ENCODE measurements at places on chromosomes 12 and 14.

DNA sequence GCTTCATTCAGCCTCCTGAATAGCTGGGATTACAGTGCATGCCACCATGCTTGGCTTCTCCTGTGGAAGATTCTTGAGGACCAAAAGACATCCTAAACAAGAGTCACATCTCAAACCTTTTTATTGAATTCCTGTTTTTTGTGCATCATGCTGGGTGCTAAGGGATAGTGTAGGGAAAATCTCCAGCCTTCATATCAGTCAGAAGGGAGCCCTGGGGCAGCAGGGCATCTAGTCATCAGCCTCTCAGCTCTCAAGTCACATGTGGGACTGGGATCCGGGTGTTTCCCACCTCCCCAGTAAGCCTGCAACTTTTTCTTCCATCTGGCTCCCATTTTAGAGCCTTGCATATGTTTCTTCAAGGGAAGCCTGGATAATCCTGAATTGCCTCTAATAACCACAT, 25.1 kb upstream of the OASL start:
- no peak for DNase-seq

DNA sequence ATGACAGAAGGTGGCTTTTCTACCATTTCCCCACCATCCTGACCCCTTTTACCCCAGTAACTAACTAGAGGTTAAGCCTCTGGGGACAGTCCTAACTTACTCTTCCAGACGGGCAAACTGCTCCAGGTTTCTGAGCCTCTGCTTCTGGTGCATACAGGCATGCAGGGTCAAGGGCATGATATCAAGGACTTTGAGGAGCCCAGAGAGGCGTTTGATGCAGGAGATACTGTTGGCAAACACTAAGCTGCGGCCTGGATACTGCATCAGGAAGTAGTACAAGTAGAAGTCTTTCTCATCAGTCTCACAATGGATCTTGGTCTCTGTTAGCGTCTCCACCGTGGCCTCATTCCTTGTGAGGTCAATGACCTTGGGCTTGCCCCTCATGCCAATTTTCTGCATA, 21.0 kb downstream of the DDX24 start:
- no peak for DNase-seq

DNA sequence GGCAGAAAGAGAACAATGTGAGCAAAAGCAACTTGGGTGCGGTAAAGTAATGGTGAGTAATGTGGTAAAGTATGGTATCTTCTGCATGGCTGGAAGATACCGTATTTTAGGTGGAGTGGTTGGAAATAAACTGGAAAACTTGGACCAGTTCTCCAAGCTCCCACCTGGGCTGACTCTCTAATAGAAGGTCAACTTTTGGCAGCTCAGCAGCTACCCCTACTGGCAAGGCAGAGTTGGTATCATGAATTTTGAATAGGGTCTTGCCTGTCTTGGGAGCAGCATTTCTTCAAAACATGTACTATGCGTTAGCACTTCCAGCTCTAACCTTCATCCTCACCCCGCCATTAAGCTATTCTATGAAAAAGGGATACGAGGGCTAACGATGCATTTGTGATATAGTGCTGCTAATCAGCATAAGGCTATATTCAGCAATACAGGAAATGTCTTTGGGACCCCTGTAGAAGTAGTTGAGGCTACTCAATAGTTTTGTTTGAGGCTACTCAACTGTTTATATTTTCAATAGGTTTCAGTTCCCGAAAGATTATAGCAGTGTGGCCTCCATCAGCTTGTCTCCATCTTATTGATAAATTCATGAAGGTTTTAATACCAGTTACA, 276.3 kb upstream of the FAR2 start:
- DNase-seq, result peak; percentile 79

DNA sequence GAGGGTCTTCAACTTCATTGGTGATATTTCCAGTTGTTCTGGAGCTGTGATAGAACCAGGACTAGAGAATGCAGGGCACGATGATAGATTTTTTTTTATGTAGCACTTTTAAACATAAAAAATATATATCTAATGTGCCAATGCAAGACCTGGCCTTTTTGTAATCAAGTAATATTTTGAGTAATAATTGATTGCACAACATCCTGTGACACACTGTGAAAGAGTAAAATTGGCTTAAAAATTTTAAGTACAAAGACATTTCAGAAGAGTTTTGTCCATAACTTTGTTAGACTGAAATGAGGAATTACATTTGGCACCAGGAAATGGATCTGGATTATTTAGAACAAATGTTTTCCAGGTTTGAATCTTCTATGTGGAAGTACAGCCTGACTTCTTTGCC, 22.1 kb downstream of the PRKCH start:
- no peak for DNase-seq

- DNase-seq, result no peak
These were observed 224.6 kb upstream of the FOXN3 start for GRCh38 chr14:89641495-89642175.

DNA sequence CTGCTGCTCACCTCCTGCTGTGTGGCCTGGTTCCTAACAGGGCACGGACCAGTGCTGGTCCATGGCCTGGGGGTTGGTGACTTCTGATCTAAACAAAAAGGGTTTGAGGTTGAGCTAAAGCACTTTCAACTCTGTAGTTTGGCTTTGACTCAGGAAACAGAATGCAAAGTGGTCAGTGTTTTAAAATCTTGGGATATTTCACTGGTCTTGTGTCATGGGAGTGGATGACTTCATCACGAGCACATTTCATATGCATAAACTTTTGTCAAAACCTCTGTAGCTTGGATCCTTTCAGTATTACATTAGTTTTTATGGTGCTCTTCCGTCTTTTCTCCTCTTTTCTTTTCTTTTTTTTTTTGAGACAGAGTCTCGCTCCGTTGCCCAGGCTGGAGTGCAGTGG, 25.6 kb downstream of the FAM161B start:
- no peak for DNase-seq

- no peak for DNase-seq
These were observed 57.2 kb upstream of the USP44 start for GRCh38 chr12:95608252-95609033.

GRCh38 chr12:73867147-73867546, 670.5 kb upstream of the ATXN7L3B start:
- DNase-seq, result no peak

DNA sequence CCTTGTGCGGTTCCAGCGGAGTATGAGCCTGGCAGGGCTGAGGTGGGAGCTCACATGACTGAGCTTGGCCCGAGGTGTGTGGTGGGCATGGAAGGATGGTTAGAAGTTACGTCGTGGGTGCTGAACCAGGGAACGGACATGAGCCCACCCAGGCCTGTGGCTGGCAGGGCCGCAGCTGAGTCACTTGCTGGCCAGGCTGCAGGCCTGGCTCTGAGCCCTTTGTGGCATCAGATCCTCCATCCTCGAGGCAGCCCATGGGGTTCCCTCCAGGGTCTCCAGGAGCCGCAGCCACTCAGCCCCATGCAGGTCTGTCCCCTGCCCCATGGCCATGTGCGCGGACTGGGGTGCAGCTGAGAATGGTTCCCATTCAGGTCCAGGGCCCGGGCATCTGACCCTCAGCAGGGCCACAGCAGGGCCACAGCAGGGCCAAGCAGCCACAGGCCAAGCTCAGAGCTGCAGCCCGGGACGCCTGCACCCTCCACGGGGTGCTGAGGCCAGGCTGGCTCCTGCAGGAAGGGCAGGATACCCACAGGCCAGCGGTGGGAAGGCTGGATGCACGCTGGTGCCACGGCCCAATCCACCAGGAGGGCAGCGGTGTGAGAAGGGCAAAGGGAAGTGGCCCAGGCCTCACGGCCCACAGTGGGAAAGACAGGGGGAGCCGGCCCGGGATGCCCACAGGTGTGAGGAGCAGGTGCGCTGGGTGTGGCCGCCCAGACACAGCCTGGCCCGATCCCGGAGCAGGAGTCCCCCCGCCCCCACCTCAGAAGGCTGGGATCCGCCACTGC, 26.3 kb upstream of the ULK1 start:
- no peak for DNase-seq

- peak; percentile 21 for DNase-seq
These were observed 7.6 kb upstream of the RAD51AP1 start for GRCh38 chr12:4530982-4531586.

- DNase-seq, result no peak
These were observed 912.4 kb downstream of the VRK1 start for GRCh38 chr14:97709552-97709951.

- DNase-seq, result no peak
These were observed 171.4 kb downstream of the KIF26A start for GRCh38 chr14:104309657-104310369.

DNA sequence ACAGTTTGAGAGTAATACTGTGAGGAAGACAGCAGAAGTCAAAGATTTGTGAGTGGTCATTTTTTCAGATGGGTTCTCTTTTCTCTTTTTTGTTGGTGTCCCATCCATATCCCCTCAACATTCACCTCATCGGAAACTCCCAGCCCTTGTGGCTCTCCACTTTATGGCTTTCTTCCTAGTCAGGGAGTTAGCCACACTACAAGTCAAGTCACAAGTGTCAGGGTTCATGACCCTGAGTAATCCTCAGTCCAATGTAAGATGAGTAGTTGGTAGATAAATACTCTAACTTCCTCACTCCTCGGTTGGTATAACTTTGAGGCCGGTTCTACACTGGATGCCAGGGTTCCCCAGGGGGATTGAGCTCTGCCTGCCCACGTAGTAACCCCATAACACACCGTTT, 41.4 kb downstream of the PTGER2 start:
- DNase-seq, result no peak

GRCh38 chr12:105107171-105107493, 399 bp upstream of the WASHC4 start:
- DNase-seq, result peak; percentile 48

- peak; percentile 56 for DNase-seq
These were observed 578 bp downstream of the PPP1R13B start for GRCh38 chr14:103846543-103847450.

DNA sequence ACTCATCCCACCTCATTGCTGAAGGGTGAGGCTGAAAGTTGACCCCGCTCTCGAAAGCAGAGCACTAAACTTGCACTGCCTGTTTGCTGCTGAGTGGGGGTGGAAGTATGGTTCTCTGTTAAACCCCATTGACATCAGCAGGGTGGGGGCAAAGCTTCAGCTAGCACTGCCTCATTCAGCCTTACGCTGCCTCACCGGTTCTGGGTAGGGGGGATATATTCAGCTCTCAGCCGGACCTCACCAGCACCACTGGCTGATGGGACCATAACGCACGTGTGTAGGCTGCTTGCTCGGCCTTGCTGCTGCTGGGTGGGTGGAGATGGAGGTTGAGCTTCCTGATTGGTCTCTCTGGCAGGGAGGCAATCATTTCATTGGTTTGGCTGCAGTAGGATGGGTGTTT, 265.7 kb upstream of the RTL1 start:
- DNase-seq, result no peak

- no peak for DNase-seq
These were observed 114.4 kb upstream of the PARP11 start for GRCh38 chr12:3987571-3987970.

GRCh38 chr14:69077841-69078240, 75.1 kb downstream of the DCAF5 start:
- no peak for DNase-seq

DNA sequence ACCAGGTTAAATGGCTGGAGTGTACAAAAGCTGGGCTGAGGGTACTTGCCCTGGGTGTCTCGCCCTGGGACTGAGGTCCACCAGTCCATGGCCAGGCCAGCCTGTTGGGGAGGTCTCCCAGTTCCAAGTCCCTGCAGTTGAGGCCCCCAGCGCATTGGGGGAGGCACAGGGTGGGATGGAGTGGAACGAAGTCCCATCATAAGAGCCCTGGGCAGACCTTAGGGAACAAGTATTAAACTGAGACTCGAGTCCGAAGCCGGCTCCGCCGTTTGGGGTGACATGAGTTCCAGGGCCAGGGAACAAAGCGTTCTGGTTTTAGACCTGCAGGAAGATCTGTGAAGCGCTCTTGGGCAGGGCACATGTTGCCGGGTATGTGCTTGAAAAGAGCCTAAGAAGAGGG, 84.7 kb downstream of the ALG10 start:
- DNase-seq, result no peak

DNA sequence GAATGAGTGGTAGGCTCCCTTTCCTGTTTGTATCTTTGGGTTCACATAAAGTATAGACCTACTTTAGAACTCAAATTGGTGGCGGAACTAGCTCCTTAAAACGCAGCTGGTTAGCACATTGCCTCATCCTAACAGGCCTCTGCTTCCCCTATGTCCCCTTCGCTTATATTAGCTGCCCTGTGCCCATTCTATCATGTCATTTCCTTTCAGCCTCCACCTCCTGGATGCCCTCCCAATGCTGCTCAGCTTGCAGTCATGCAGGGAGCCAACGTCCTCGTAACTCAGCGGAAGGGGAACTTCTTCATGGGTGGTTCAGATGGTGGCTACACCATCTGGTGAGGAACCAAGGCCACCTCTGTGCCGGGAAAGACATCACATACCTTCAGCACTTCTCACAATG, 3.5 kb downstream of the DAZAP2 start:
- no peak for DNase-seq

- DNase-seq, result peak; percentile 8
These were observed 146.5 kb downstream of the CFAP54 start for GRCh38 chr12:96635844-96636243.

DNA sequence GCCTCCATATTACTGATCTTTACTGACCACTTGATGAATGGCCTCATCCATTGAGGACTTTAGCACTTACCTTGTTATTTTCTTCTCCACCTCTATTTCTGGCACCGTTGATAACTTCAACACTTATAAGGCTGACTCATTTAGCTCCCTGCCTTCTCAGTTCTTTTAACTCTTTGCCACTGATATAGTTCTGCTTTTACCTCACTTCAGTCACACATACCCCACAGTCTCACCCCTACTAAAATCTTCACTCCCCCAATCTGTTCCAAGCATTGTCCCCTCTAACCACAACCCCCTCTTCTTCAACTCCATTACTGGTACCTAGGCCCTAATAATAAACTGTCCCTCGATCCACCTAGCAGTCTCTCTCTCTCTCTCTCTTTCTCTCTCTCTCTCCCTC, 141.0 kb downstream of the PAH start:
- DNase-seq, result no peak

GRCh38 chr12:130958557-130959140, 4.9 kb downstream of the ADGRD1 start:
- no peak for DNase-seq

DNA sequence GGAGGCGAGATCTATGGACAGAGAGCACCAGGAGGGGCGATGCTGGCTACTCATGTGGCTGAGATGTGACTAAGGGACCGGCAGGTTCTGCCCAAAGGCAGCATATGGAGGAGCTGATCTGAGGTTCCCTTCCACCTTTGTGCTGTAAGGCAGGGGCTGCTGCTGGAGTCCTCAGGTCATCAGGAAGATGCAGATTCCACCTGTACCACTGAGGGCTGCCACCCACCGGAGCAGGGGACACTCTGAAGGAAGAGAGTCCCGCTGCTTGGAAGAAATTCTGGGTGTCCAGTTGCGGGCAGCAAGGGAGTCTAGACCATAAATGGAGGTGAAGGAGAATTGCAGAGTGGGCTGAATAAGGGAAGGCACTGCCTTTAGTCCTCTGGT, 55.3 kb downstream of the PLEKHG3 start:
- no peak for DNase-seq

- DNase-seq, result no peak
These were observed 218.4 kb upstream of the C14orf180 start for GRCh38 chr14:104361101-104361591.

Measured in SW480 (cell line).